Pulmonary artery endothelial cell (primary cell): ENCODE measurements at places on chromosomes 2 and 18. TPM values are rescaled to one million over a fixed set of nuclear protein-coding genes. Genes with fewer than 3 reads are reported as not detected.

- DNase-seq = no peak
Measured at GRCh38 chr18:8974279-8974678, 128.2 kb upstream of the NDUFV2 start.

TM4SF20 gene
- not detected in 2 replicates for total RNA-seq

DNA sequence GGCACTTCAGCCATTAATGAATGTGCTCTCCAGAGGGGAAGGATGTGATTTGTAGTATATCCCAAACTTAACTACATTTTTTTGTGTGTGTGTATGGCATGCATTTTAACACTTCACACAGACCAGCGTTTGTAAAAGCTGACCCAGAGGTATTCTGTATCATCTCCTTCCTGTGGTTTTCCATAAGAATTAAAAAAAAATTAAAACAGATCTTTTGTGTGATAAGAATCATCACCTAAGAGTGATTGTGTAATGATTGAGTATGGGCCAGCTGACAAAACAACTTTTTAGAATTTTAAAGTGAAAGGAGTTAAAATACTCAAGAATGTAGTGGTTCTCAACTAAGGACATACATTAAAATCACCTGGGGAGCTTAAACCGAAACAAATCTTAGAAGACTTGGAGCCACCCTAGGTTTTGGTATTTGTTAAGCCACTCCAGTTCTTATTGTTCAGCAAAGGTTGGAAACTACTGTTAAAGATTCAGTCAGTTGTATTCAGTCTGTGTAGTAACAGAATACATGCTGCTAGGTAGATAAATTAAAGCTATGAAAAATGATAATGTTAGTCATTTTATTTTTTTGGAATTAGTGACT is 120.1 kb downstream of the HAUS1 start:
- DNase-seq = no peak

KATNAL2 gene
- total RNA-seq = 0.33 and 0.63 TPM in 2 replicates

DNA sequence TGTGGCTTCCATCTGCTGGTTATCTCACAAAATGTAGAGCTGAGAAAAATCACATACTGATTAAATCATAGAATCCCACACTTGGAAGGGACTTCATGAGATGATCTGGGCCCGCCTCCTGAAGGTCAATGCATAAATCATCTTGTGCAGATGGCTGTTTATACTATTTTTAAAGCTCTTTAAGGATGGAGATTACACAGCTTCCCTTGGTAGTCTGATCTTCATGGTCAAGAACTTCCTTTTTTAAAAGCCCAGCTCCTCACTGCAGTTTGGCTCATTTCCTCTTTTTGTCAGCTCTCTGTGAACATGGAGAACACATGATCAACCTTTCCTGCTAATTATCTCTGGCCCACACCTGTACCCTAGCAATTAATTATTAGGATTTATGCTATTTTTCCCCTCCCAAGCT is 25.9 kb downstream of the GCG start:
- DNase-seq = no peak

GRCh38 chr2:38810488-38810887 is 32.5 kb downstream of the GEMIN6 start:
- DNase-seq = no peak

DNA sequence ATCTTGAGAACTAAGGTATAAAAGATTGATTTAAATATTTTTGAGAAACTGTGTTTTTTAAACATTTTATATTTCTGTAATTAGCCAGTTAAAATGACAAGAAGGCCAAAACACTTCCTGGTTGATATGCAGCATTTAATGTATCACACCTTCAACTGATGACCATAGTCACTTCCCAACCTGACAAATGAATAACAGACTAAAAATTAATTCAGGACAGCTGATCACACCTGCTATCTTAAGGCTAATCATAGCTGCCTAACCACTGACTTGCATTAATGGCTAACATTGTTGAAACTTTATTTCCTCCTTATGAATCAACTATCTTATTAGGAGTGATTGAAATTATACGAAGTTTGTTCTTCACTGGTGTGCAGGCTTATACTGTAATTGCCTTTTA is 125.8 kb upstream of the MSTN start:
- DNase-seq = no peak

GRCh38 chr2:118834901-118835745 is 12.3 kb downstream of the EN1 start:
- DNase-seq = no peak

PELI1 gene
- total RNA-seq = 28.5 and 31.9 TPM in 2 replicates

IL1RL2 gene
- 0.20 and 0.81 TPM in 2 replicates for total RNA-seq

DNA sequence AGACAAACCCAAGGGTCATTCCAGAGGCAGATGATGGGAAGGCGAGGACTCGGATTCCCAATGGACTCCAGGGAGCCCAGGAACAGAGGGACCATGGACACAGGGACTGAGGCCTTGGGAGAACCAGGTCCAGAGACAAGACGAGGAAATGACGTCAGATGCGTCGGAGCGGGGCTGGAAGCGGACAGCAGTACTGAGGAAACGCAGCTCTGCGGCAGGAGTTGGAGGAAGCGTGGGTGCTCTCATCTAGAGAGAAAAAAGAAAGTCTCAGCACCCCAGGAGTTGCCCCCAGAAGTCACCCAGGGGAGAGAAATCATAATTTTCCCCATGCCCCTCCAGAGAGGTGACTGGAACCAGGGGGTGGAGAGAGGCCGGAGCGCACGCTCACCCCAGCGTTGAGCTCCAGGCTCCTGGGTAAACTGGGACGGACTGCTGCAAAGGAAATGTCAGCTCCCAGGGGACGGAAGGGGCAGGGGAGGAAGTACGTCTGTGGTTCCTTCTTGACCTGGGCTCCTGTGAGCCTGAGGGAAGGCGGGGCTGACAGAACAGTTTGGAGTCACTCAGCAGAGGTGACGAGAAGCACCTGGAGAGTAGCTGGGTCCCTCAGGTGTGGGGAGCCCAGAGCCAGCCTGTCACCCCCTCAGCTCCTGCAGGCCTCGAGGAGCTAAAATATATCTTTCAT is 44.7 kb downstream of the CMPK2 start:
- DNase-seq = no peak

FIGN gene
- total RNA-seq = 0.99 and 1.4 TPM in 2 replicates

DNA sequence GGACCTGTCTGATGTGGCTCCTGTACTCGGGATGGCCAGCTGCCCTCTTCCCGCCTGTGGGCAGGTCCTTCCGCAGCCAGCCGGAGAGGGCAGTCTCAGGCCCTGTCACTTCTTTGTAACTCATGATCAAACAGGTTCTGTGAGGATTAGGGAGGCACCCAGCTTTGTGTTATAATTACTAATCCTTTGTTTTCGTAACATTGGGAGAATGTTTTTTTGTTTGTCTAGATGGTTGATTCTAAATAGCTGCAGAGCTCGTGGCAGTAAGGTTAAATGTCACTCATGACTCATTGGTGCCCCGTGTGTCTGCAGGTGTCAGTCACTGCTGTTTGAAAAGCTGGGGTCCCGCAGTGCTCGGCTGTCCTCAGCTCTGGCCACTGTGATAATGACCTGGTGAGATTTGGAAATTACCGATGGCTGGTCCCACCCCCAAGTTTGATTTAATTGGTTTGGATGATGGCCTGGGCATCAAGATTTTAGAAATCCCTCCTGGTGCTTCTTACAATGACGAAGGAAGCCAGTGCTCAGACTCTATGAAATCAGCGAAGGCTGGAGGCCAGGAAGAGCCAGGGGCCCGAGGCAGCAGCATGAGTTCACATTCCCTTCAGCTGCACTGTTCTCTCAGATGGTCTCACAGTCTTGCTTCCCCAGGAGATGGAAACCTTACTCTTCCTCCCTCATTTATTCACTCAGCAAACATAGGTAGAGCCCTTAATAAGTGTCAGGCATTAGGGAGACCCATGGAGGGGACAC is 172.8 kb downstream of the VAPA start:
- DNase-seq = no peak

- DNase-seq = no peak
Measured at GRCh38 chr2:215841175-215841816, 172.1 kb downstream of the MREG start.

DNA sequence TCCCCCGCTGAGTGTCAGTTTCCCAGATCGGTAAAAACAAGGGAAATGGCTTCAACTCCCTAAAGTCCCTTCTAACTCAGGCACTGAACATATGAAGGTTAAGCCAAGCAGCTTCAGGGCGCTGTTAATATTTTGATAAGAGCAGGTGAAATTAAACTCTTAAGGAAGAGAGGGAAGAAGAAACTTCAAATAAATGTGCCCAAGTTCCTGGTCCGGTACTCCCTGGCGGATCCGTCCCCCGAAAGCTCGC is 564 bp downstream of the TRABD2A start:
- no peak for DNase-seq

GRCh38 chr2:132384491-132385151 is 32.0 kb upstream of the GPR39 start:
- no peak for DNase-seq

SLC5A7 gene
- total RNA-seq = not detected in 2 replicates

RGPD3 gene
- total RNA-seq = 0.18 and 0.20 TPM in 2 replicates

NXPH2 gene
- not detected in 2 replicates for total RNA-seq

DNA sequence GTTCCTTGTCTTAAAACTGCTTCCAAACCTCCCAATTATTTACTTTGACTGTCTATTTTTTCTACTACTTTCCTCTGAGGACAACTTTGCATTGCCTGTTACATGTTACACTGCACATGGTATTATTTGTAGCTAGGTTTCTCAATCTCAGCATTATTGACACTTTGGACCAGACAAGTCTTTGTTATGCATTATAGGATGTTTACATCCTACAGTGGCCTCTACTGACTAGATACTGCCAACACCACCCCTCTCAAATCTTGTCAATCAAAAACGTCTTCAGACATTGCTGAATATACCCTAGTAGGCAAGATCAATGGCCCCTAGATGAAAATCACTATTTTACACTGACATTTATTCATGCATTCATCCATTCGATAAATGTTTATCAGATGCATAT is 129.6 kb upstream of the DNAJC10 start:
- DNase-seq = no peak

DNA sequence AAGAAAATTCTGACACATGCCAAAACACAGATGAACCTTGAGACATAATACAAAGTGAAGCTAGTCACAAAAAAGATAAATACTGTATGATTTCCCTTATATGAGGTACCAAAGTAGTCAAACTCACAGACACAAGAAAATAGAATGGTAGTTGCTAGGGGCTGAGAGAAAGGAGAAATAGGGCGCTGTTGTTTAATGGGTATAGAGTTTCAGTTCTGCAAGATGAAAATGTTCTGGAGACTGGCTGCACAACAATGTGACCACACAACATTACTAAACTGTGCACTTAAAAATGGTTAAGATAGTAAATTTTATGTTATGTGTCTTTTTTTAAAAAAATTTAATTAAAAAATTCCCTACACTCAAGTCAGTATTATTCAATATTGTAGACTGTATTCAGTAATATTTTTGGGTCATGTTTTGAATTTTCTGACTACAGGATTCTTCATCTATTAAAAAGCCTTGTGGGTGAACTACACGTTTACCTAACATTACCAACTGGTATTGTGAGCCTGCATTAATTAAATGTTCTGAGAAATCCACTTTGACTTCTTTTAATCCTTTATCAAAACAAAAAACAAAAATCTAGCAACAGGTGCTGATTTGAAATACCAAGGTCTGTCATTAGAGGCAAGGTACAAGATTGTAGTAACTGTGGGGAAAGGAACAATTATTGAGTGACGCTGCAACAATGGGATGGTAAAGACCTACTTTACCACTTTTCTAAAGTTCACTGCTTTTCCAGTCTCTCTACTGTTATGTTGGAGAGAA is 140.8 kb upstream of the ZFP36L2 start:
- no peak for DNase-seq
